Neural crest cell (in vitro differentiated cells): ENCODE measurements at places on chromosomes 2 and 18. TPM values are rescaled to one million over a fixed set of nuclear protein-coding genes. Genes with fewer than 3 reads are reported as not detected.

DNA sequence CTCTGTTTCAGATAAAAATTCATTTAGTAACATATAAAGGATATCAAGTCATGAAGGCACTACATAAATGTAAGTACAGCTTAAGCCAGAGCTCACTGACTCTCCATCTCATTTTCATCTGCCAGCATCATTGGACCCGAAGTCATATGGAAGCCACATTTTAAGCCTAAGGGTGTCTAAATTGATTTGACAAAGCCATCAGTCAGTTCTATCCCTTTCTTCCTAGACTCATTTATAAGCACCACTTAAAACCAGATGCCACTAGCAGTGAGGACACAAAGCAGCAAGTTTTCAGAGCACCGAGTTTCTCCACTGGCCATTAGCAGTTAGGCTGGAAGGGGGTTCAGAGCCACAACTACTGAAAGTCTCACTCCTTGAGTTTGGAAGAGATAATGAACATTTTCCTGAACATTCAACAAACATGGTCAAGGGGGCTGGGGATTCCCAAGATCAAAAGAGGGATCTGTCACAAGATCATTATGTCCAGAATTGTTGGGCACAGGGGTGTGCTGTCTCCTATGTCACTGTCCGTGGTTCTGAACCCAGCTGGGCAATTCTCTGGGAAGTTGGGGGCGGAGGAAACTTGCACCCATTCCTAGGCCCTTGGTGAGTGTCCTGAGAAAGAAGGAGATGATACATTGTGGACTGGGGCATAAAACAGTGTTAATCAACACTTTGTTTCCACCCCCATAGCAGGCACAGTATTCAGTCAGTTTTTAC, 158.5 kb upstream of the LMAN1 start:
- peaks cover 43% of the 10 kb centered on the region for H3K27me3 ChIP-seq

The ZNF396 gene
- 2.9 and 3.6 TPM in 2 replicates for total RNA-seq

GRCh38 chr2:82834893-82835292, 1624.2 kb downstream of the SUCLG1 start:
- no peak overlapping the region for H3K27ac ChIP-seq
- H3K36me3 ChIP-seq = no peaks in the 10 kb centered on the region
- H3K4me3 ChIP-seq = no peak overlapping the region
- no peak for DNase-seq
- H3K27me3 ChIP-seq = no peaks in the 10 kb centered on the region

The NXPH2 gene
- total RNA-seq = 3.6 and 4.1 TPM in 2 replicates

DNA sequence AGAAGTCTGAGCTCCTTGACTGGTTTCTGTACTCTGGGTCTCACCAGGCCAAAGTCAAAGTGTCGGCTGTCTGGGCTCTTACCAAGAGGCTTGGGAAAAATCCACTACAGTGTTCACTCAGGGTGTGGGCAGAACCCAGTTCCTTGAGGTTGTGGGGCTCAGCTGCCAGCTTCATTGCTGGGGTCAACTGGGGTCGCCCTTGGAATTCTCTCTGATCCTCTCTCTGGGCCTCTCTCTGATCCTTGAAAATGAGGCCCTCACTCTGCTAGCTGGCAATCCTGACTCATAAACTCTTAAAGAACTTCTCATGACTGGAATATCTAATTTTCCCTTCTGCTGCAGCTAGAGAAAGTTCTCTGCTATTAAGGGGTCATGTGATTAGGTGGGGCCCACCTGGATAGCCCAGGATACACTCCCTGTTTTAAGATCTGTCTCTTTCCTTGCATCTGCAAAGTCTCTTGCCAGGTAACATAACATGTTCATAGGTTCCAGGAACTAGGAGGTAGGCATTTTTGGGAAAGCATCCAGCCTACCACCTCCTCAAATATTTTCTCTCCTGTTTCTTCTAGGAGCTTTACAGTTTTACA, 66.3 kb downstream of the SP110 start:
- H3K36me3 ChIP-seq = no peaks in the 10 kb centered on the region
- DNase-seq = no peak
- no peak overlapping the region for H3K4me3 ChIP-seq
- no peak overlapping the region for H3K27ac ChIP-seq
- H3K4me1 ChIP-seq = peaks cover 5% of the 10 kb centered on the region

DNA sequence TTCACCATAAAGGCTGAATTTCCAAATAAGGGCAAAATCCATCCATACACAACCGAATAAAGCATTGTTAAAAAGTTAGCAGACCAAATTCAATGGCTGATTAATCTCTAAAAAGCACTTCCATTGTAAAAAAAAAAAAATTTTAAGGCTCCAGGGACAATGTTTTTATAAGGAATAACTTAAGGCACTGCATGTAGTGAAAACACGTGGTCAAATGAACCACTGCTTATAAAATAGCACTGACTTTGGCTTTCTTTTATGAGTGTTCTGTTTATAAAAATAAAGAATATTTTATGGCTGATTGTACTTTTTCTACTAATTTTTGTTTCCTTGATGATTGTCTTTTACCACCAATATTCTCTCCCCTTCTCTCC, 409.3 kb upstream of the KCNH7 start:
- H3K36me3 ChIP-seq = peaks cover 3% of the 10 kb centered on the region
- no peak overlapping the region for H3K27ac ChIP-seq
- H3K4me3 ChIP-seq = no peak overlapping the region
- H3K27me3 ChIP-seq = no peaks in the 10 kb centered on the region
- H3K4me1 ChIP-seq = peaks cover 18% of the 10 kb centered on the region
- no peak for DNase-seq

DNA sequence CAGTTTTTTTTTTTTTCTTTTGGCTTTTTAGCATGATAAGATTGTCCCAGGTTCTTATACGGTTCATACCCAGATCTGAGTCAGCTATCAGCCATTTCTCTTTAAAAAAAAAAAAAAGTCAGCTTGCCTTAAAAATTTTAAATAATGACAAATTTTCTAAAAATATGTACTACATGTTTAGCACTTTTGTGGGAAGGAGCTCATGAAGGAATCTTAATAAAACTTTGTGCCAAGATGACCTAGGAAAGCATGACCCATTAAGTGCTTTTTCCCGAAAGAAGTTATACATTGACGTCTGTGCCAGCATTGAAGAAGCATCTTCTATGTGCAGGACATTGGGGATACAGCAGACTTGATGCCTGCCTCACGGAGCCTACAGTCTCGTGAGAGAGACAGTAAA, 4.5 kb upstream of the RBMS1 start:
- no peaks in the 10 kb centered on the region for H3K36me3 ChIP-seq
- peaks cover 23% of the 10 kb centered on the region for H3K27me3 ChIP-seq
- H3K27ac ChIP-seq = no peak overlapping the region
- peaks cover 6% of the 10 kb centered on the region for H3K4me1 ChIP-seq
- no peak overlapping the region for H3K4me3 ChIP-seq

The ACTG2 gene
- total RNA-seq = 0.39 TPM in 1 of 2 replicates, not detected in the other

GRCh38 chr2:36013064-36013463, 342.5 kb upstream of the CRIM1 start:
- H3K4me3 ChIP-seq = no peak overlapping the region
- DNase-seq = no peak
- H3K27me3 ChIP-seq = no peaks in the 10 kb centered on the region
- no peaks in the 10 kb centered on the region for H3K36me3 ChIP-seq
- peaks cover 5% of the 10 kb centered on the region for H3K4me1 ChIP-seq
- H3K27ac ChIP-seq = no peak overlapping the region

- no peaks in the 10 kb centered on the region for H3K27me3 ChIP-seq
- H3K4me3 ChIP-seq = no peak overlapping the region
- peaks cover 12% of the 10 kb centered on the region for H3K4me1 ChIP-seq
- DNase-seq = no peak
- H3K27ac ChIP-seq = no peak overlapping the region
These were observed 38.2 kb downstream of the EFEMP1 start for GRCh38 chr2:55885127-55885943.

The CRYGD gene
- total RNA-seq = not detected in 2 replicates
